ENCODE measurements at places on chromosomes 13 and 19.

DNA sequence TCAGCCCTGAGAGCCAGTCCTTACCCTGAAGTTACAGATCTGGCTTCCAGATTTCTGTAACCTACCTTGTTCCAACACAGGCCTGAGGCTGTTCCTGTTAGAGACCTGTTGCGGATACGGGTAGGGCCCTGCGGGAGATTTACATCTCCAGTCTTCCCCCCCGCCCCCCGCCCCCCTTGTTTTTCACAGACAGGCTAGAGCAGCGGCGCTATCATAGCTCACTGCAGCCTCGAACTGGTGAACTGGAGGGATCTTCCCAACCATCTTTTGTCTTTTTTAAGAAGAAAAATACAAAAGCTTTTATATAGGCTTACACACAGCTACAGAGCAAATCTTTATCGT lies 10.6 kb upstream of the CEACAM21 start:
- DNase-seq, result peak; percentile 32

GRCh38 chr19:4061683-4062418 lies 4.8 kb downstream of the ZBTB7A start:
- peak; percentile 40 for DNase-seq

DNA sequence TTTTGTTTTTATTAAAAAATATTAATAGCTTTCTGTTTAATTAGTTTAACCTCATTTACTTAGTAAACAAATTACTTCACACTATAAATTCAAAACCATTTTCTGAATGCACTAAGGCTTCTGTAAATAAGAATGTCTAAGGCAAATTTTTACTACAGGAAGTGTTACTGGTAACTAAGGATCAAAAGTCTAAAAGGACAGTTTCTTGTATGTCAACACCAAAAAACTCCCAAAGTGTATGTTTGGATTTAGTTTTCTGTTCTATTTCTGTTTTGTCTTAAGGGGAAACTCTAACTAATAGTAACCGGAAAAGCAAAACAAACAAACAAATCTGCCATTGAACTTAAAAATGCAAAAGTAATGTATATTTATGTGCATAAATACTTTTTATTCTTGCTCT lies 24.7 kb downstream of the PRR20E start:
- DNase-seq, result no peak

GRCh38 chr19:28028881-28029444 lies 1184.0 kb downstream of the UQCRFS1 start:
- no peak for DNase-seq

GRCh38 chr13:98781905-98782304 lies 29.4 kb upstream of the SLC15A1 start:
- DNase-seq, result no peak

GRCh38 chr13:64510747-64511146 lies 2719.4 kb downstream of the PCDH9 start:
- DNase-seq, result no peak

DNA sequence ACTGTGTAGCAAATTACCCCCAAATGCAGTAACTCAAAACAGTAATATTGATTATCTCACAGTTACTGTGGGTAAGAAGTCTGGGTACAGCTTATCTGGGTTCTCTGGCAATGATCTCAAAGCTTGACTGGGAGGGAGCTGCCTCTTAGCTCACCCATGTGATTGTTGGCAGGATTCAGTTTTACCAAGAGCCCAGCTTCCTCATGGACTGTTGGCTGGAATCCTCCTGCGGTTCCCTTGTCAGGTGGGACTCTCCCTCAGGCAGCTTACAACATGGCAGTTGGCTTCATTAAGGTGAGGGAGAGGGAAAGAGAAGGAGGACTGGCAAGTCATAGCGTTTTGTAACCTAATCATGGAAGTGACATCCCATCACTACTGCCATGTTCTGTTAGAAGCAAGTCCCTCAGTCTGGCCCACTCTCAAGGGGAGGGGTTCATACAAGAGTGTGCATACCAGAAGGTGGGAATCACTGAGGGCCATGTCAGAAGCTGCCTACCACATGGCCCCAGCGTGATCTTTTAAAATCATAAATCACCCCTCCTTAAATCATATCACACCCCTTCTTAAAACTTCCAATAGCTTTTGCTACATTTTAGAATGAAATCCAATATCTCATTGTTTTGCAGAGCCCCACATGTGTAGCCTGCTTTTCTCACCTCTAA lies 108.1 kb downstream of the OLFM4 start:
- DNase-seq, result no peak

DNA sequence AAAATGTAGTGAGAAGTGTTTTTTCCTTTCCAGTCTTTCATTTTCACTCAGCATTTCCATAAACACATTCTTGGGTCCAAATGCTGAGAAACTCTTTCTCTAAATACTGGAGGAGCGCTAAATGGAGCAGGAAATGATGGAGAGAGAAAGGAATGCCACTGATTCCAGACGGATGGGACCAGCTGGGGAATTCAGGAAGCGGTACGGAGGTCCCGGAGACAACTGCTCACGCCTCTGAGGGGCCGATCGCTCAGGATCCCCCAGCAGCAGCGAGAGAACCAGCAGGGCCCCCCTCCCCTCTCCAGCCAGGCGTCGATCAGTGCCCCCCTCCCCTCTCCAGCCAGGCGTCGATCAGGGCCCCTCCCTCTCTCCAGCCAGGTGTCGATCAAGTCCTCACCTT lies 13.2 kb downstream of the RASA3 start:
- no peak for DNase-seq

GRCh38 chr19:11418549-11419506 lies at the start of gene RGL3:
Gene RGL3 (minus strand): TSS chr19:11419314. CDS start chr19:11419278, 36 bp downstream.
- peak; percentile 87 for DNase-seq

DNA sequence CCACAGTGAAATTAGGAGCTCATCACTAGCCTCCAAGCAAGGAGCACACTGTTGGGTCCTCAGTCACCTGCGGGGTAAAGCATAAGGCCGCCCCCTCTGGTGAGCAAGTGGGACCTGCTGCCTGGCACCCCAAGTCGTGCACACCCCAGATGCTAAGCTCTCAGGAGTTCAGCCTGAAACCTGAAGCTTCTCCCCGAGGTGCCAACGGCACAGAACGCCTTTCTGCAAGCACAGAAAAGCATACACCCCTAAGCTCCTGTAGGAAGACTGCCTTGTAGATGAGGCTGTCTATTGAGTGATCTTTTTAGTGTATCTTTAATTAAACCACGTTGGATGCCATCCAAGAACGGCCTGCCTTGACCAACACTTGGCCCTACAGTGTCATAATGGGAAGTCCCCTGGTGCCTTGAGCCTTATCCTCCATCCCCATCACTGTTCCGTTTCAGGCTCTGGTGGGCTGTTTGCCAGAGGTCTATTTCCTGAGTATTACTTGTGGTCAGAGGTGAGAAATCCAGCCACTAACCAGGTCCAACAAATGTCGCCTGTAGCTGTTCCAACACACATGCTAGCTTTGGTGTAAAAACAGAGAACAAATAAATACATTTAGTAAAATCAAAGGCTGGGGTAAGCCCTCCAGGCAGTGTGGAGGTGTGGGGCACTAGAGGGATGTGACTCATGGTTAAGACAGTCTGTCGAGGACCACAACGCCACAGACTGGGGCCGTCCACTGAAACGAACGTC lies 44.8 kb downstream of the C13orf42 start:
- DNase-seq, result no peak

DNA sequence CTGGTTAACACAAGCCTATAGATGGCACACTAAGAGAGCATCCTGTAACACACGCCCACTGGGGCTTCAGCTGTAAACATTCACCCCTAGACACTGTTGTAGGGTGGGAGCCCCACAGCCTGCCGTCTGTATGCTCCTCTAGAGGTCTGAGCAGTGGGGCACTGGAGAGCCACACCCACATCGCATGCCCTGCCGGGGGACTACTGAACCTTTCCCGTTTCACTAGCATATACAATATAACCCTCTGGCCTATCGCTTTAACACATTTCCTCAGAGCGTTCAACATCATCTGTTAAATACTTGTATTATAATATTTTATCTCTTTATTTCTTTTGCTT lies 73.4 kb downstream of the PCDH9 start:
- no peak for DNase-seq

DNA sequence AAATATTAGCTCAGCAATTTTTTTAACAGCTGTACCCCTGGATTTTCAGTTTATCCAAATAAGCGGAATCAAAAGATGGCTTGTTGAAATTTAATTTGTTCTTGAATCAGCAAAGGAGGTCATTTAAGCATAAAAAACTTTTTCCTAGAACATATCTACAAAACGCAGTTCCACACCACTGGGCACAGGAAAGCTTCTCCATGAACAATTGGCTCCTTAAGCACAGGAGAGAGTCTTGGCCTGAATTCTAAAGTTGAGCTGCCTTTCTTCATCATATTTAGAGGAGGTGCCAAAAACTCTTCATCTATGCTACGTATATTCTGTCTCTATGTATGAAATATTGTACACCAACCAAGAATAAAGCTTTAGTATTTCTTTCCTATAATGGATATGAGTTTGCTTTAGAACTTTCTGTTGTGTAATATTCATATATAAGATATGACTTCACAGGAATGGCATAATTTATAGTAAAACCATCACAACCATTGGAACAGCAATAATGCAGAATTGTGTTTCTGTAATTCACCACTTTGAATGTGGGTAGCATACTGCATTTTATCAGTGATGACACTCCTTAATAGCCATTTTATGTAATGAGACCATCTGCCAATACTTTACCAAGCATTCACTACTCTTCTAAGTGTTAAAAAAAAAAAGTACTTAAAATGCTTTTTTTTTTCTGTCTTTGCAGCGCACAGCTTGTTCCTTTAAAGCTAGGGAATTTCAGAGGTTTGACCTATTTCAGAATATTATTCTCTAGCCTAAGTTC lies 263.7 kb downstream of the SLITRK6 start:
- DNase-seq, result no peak

DNA sequence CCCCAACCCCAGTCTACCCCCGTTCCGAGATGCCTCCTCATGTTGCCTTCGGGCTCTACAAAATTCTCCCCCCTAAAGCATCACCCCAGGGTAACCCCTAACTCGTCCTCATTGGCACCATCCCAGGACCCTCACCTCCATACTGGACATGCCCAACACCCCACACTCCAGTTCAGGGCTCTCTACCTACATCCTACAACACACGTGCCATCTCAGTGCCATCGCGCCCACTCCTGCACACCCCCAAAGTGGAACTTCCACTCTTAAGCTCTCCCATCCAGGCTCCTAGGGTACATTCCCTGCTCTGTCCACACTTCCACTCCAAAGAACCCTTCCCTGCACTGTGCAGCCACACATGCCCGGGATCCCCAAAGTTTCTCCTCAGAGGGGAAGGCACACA lies 827 bp upstream of the FKRP start:
- DNase-seq, result no peak

DNA sequence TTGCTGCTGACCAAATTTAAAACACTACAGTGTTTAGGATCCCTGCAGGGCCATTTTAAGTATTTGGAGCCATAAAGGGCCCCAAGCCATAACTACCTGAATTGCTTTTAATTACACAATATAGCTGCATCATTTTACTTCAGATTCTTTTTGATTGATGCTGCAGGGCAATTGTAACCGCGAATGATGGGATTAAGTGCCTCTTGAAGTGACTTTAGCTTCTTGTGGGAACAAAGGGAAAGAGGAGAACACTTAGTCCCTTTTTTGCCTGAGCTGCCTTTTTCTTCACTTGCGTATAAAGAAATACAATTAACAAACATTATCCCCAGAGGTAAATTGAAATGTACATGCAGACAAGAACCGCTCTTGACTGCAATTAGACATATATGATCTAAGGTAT lies 228.5 kb downstream of the ZIC5 start:
- peak; percentile 94 for DNase-seq

DNA sequence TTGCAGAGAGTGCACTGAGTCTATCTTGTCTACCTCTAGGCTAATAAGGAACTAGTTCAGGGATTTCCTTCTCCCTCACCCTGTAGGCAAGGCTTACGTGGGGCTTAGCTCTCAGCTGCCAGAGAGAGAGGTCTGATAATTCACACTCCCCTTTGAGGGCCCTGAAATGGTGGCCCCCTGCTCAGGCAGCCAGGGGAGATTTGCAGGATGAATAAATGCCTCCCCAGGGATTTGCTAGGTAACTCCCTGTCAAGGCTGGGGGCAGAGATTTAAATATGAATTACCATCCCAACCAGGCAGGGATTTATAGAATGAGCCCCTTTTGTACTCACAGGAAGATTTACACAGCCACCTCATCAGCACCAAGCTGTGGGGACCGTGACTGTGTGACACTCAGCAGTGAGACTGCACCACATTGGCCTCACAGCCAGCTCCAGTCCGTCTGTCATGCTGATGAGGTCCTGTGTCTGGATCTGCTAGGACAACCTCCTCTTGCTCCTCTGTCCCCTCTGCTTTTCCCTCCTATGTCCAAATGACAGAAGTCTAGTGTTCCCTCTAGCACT lies 73.4 kb downstream of the CBY2 start:
- DNase-seq, result no peak

DNA sequence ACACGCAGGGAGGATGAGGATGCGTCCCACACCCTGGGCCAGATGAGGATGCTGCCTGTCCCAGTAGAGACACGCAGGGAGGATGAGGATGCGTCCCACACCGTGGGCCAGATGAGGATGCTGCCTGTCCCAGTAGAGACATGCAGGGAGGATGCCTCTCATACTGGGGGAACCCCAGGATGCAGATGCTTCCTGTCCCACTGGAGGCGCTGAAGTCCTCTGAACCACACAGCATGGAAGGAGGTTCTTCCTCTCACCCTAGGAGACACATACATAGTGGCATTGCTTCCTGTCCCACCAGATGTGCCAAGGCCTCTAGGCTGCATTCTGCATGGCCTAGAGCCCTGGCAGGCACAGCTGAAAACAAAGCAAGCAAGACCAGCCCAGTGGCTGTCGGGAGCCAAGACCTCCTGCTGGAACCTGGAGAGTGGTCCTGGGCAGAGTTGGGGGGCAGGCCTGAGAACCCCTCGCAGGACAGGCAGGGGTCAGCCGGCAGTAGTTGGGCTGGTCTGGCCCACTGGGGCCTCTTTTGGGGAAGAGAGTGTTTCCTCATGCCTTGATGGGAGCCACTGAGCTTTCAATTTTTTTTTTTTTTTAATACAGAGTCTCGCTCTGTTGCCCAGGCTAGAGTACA lies 4.3 kb downstream of the HPN start:
- no peak for DNase-seq

DNA sequence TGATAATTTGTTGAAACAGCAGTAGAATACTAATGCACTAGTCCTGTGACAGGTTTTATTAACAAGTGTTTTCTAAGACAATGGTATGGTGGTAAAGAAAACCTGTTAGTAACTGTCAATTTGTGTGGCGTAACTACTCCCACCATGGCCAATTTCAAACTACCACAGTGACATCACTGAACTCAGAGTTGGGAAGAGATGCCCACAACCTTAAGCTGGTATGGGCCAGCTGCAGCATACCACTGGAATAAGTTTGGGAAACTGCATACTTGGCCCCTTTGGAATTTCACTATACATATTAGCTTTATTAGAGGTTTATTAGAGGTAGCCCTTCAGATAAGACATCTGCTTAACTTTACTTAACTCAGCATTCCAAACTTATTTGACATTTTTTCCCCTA lies 419.4 kb downstream of the NDFIP2 start:
- no peak for DNase-seq

- DNase-seq, result no peak
Observed at GRCh38 chr19:22620912-22621311, 13.2 kb upstream of the ZNF492 start.

- DNase-seq, result no peak
Observed at GRCh38 chr13:54394085-54394700, 1365.6 kb downstream of the OLFM4 start.

- no peak for DNase-seq
Observed at GRCh38 chr13:59024434-59024833, 1139.3 kb downstream of the DIAPH3 start.

- peak; percentile 59 for DNase-seq
Observed at GRCh38 chr13:78978381-78978998, 319.5 kb upstream of the OBI1 start.
